Naive thymus-derived CD4-positive, alpha-beta T cell (primary cell): ENCODE measurements at places on chromosomes 7 and 10. TPM values are rescaled to one million over a fixed set of nuclear protein-coding genes. Genes with fewer than 3 reads are reported as not detected.

GRCh38 chr7:77393261-77393660, 22.9 kb downstream of the GSAP start:
- H3K36me3 ChIP-seq = no peaks in the 10 kb centered on the region
- DNase-seq = no peak
- H3K4me1 ChIP-seq = peaks cover 4% of the 10 kb centered on the region
- no peak overlapping the region for H3K27ac ChIP-seq

GRCh38 chr10:126405239-126405775, 17.0 kb upstream of the ADAM12 start:
- H3K27ac ChIP-seq = no peak overlapping the region
- H3K4me3 ChIP-seq = no peak overlapping the region
- no peaks in the 10 kb centered on the region for H3K36me3 ChIP-seq
- no peak for DNase-seq

Gene HHEX
- 0.18 TPM for polyA plus RNA-seq

- H3K4me3 ChIP-seq = no peak overlapping the region
- H3K27ac ChIP-seq = no peak overlapping the region
- H3K36me3 ChIP-seq = no peaks in the 10 kb centered on the region
- no peaks in the 10 kb centered on the region for H3K4me1 ChIP-seq
Measured at GRCh38 chr7:120171406-120171805, 101.6 kb upstream of the KCND2 start.

DNA sequence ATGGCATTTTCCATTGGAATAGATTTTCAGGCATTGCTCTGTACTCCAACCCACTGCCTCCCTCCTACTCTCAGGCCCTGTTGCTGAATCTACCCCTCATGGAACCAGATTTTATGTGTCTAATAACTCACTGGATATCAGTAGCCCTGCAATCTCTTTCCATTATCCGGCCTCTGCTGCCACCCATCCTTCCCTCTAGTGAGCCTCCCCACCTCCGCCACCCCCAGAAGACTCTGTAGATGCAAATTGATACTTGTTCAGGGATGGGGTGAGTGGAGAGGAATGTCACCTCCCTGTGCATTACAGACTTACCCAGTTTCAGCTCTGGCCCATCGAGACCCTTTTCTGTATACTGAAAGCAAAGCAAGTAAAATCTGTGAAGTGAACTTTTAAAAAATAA, 52.3 kb upstream of the PHYHIPL start:
- H3K4me3 ChIP-seq = no peak overlapping the region
- no peaks in the 10 kb centered on the region for H3K27me3 ChIP-seq
- DNase-seq = no peak
- no peaks in the 10 kb centered on the region for H3K4me1 ChIP-seq
- no peaks in the 10 kb centered on the region for H3K36me3 ChIP-seq

Gene MYL10
- not detected for polyA plus RNA-seq

DNA sequence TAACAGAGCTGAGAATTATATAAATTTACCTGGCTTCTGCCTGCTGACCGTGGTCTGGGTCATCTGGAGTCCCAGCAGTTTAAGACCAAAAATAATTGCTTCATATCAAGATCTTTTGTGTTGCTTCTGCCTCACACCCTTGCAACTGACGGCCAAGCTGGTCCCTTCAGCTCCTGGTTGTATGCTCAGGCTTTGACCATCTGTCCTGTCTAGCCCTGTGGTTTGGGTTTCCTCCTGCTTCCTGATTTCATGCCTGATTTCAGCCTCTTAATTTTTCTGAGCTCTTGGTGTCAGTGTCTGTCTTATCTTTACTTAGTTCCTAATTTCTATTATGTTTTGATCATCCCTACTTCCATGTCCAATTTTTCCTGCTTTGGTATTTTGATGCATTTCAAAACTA, 87.9 kb upstream of the PLXDC2 start:
- no peak for DNase-seq
- H3K4me3 ChIP-seq = no peak overlapping the region
- H3K27me3 ChIP-seq = no peaks in the 10 kb centered on the region
- H3K4me1 ChIP-seq = no peaks in the 10 kb centered on the region
- H3K36me3 ChIP-seq = no peaks in the 10 kb centered on the region
